ENCODE measurements at places on chromosomes 6 and 20.

- DNase-seq = no peak
These were observed 392 bp upstream of the SLC2A10 start for GRCh38 chr20:46709055-46709458.

DNA sequence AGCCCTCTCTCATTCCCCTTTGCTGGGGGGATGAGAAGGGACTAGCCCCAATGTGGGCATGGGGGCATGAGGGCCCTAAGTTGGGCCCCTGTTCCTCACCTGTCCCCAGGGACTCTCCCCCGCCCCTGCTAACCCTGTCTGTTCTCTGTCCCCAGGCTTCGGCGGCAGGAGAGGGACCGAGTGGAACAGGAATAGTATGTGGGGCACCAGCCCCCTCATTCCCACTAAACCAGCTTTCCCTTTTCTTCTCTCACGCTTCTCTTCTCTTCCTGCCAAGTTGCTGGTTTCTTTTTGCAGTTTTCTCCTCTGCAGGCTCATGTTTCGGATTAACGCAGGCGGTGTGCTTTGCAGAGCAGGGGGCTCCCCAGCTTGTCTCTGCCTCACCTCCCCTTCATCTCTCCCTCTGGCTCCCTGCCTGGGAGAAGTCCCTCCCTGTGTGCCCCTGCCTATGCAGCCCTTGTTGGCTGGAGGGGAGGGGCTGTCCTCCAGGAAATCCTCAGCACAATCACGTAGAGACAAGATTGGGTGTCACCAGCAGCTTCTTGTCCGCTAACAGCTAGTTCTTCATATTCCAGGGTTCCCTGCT lies 7.9 kb downstream of the TMEM63B start:
- DNase-seq = no peak

DNA sequence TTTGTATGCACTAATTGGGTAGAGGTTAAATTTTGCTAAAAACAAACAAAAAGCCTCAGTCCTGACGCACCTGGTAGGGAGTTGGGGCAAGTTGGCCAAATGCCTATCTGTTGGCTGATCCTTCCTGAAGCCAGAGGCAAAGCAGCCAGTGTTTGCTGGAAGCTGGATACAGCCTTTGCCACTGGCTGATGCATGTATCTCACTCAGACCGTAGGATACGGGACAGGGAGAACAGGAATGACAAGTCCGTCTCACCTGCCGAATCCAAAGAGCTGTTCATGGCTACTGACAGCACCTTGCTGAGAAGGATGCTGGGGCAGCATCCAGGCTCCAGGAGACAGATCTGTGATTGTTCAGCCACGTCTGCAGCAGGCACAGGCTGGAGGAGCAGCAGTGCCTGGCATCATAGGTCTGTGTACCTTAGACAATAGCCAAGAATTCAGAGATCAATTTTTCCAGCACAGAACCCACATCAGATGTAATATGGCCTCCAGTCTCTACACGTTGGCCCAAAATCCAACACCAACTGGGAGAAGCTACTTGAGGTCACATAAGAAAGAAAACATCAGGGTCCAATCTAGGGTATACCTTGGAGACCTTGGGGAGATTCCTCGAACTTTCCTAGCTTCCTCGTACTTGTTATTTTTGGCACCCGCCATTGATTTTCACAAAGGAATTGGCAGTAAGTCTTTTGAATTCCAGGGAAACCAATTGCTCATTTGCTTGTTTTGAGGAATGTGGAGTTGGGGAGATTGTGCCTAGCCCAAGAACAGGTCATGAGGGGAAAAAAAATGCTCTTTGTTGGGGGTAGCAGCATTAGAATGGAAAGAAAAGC lies 108.5 kb upstream of the ARMC2 start:
- no peak for DNase-seq

GRCh38 chr20:49559411-49560081 lies 8.4 kb downstream of the PTGIS start:
- DNase-seq = peak; percentile 70

All from HCEC 1CT (cell line).